Prostate gland (tissue), 2 donors: ENCODE measurements at places on chromosomes 3 and 15.

- no peak for DNase-seq
Observed at GRCh38 chr15:38062696-38063095, 128.3 kb downstream of the TMCO5A start.

GRCh38 chr3:173529062-173529711 is 131.6 kb downstream of the NLGN1 start:
- no peak for DNase-seq

GRCh38 chr3:73624017-73624820 is 522 bp downstream of the PDZRN3 start:
- DNase-seq, result peak; percentile 42

DNA sequence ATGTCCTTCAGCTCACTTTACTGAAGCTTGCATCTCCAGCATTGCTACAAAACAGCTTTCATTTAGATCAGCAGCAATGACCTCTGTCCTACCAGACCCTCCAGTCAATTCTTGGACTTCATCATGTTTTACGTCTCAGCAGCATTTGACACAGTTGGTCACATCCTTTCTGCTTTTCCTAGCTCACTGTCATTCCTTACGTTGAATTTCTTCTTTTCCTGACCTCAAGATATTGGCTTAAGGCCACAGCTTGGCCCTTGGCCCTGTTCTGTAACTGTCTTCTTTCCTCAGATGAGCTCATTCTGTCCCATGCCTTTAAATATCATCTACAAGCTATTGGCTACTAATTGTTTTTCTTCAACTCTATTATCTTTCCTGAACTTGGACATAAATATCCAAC is 576.2 kb upstream of the KCNMB2 start:
- DNase-seq, result no peak

GRCh38 chr3:126798521-126798920 is 94.5 kb downstream of the CHCHD6 start:
- DNase-seq, result no peak

DNA sequence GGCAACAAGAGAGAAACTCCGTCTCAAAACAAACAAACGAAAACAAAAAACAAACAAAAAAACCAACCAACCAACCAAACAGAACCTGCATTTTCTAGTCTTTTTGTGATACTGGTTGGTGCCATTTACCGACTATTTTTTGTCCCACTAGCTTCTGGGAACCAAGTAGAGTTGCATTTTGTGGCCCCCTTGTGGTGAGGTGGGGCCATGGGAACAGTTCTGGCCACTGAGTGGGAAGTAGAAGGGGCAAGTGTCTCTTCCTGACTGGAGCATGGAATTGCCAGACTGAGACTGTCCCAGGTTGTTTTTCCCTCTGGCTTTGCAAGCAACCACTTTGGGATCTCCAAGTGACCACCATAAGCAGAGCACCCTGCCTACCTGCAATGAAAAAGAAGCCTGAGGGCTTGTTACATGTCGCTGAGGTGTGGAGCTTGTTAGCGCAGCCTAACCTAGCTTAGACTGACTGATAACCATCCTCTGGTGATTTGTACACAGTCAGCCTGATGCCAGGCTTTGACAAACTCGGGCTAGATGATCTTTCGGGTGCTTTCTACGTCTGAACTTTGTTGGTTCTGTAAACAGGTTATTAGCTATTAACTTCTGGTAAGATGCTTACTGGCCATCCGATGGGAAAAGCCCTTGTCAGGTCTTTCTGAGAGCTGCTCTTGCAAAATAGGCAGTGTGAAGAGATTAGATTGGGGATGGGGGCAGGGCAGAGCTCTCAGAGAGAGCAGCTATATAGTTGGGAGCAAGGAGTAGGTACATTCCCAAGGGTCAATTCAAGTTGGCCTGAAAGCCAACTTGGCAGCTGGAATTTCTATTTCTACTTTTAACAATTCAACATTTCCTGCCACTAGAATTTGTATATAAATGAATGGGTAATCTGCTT is 172.2 kb downstream of the SSR3 start:
- no peak for DNase-seq

DNA sequence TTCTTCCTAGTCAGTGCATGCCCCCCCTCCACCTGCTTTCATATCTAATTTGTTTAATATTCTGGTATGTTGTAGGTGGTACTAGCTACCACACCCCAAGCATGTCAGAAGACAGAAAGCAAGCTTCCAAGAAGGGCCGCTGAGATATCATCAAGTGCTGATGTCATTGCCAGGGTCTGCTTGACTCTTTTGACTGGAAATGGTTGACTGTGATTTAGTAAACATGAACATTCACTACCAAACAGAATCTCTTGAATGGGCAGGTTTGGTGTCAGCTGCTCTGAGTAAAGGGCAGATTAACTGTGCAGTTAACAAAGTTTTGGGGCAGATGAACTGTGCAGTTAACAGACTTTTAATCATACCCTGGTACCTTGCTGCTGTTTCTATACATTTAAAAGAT is 244.2 kb upstream of the SATB1 start:
- no peak for DNase-seq
